ENCODE measurements at places on chromosomes 6 and 20.

DNA sequence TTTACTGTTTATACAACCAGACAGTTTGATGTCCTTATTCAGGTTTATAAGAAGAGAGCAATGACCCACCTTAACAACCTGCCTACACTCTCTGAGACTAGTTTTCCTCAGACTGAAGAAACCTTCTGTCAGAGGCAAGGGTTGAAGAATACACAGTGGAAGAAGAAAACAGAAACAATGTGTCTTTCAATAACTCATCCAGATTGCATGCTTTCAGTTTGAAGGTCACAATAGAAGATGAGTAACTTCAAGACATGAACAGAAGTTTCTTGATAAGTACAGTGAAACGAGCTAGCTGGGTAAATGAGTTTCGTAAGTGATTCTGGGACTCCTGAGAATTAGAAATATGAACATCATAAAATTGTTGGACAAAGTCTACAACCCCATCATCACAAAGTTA lies 141.7 kb downstream of the STXBP5 start:
- DNase-seq, result peak; percentile 6

GRCh38 chr6:136586295-136586694 lies 36.1 kb upstream of the MAP7 start:
- DNase-seq, result peak; percentile 31

- DNase-seq, result peak; percentile 23
These were observed 559.3 kb upstream of the IRAK1BP1 start for GRCh38 chr6:78308025-78308424.

DNA sequence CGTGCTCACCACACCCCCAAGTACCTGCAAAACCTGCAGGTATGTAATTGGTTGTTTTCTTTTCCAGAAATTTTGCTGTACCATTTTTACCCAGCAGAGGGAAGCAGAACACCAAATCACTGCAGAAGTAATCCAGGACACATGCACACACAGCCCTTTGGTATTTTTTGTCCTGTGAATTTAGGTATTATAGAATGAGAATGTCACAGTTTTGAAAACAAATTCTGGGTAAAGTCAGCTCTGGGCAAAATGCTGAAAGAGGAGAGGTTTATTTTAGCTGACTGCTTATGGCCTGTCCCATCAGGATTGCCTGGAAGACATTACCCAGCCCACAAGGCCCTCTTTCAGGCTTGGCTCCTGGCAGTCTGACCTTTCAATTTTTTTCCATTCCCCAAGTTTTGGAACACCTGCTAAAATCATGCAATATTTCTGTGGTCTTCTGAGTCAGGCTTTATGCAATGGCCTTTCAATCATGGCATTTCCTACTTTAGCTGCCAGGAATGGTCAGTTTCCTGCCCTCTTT lies 3.5 kb upstream of the EFHC1 start:
- DNase-seq, result peak; percentile 72

- peak; percentile 83 for DNase-seq
These were observed 63.6 kb downstream of the HUS1B start for GRCh38 chr6:593139-593906.

DNA sequence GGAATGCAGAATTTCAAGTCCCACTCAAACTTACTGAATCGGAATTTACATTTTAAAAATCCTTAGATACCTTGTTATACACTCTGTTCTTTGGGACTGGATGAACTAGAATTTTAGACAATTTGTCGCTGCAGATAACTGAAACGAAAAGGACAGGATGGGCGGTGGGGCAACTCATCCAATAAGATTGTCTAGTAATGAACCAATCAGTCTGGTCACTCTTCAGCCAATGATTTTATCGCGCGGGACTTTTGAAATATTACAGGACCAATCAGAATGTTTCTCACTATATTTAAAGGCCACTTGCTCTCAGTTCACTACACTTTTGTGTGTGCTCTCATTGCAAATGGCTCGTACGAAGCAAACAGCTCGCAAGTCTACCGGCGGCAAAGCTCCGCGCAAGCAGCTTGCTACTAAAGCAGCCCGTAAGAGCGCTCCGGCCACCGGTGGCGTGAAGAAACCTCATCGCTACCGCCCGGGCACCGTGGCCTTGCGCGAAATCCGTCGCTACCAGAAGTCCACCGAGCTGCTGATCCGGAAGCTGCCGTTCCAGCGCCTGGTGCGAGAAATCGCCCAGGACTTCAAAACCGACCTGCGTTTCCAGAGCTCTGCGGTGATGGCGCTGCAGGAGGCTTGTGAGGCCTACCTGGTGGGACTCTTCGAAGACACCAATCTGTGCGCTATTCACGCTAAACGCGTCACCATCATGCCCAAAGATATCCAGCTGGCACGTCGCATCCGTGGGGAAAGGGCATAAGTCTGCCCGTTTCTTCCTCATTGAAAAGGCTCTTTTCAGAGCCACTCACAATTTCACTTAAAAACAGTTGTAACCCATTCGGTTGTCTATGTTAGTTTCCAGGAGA lies 41.9 kb upstream of the HFE start:
- peak; percentile 98 for DNase-seq

GRCh38 chr6:130076512-130076911 lies 58.1 kb downstream of the L3MBTL3 start:
- peak; percentile 4 for DNase-seq

- no peak for DNase-seq
These were observed 58.5 kb downstream of the TRPC4AP start for GRCh38 chr20:35034145-35034544.

DNA sequence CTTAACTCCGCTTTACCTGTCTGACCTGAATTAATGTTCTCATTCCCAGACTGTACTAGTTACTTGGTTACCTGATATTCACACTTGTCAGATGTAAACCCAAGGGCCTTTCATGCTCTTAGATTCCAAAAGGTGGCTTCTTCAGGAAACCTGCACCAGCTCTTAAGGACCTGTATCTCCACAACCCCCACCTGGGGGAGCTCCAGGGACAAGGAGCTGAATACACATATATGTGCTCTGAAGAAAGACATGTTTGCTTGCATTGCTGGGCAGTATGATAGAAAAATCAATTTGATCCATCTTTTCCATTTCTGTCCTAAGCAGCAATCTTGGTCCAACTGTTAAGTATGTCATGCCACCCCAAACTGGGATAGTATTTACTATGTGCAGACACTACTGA lies 64.8 kb upstream of the POU3F2 start:
- DNase-seq, result peak; percentile 67

- no peak for DNase-seq
These were observed 149.5 kb downstream of the TMEM200A start for GRCh38 chr6:130515306-130515705.

DNA sequence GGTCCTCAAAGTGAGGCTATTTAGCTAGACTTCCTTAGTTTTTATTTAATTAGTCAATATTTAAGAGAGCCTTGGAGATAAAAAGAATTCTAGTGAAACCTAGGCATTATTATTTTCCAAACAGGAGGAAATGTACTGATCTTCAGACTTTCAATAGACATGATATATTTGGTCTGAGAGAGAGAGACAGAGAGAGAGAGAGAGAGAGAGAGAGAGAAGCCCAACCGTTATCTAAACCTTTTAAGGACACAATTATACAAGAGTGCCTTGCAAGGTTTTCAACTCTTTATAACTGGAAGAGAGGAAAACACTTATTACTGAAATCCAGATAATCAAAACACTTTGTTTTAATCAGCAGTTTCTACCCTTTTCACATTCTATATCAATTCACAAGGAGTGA lies 64.8 kb downstream of the BACH2 start:
- no peak for DNase-seq

- DNase-seq, result no peak
These were observed 39.3 kb downstream of the KCNK17 start for GRCh38 chr6:39274903-39275302.

GRCh38 chr6:45493761-45494160 lies 116.0 kb upstream of the SUPT3H start:
- DNase-seq, result no peak

GRCh38 chr6:120395784-120396183 lies 938.5 kb downstream of the TBC1D32 start:
- DNase-seq, result no peak

GRCh38 chr6:149450679-149451375 lies 34.0 kb downstream of the ZC3H12D start:
- DNase-seq, result no peak

DNA sequence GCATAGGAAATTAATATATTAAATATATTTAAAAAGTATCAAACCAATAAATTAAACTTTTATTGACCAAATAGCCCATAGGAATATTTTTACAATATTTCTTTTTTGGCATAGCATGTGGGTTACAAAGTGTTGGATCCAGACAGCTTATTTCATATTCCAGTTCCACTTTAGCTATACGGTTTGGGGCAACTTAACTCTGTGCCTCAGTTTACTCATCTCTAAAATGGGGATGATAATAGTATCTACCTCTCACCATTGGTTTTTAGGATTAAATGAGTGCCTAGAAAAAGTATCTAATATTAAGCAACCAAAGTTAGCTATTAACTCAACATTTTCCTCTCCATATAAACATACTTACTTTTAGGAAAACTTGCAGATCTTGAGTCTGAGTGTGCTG lies 243.8 kb downstream of the TBC1D32 start:
- DNase-seq, result no peak

GRCh38 chr6:1773700-1774099 lies 164.0 kb downstream of the FOXC1 start:
- DNase-seq, result no peak

DNA sequence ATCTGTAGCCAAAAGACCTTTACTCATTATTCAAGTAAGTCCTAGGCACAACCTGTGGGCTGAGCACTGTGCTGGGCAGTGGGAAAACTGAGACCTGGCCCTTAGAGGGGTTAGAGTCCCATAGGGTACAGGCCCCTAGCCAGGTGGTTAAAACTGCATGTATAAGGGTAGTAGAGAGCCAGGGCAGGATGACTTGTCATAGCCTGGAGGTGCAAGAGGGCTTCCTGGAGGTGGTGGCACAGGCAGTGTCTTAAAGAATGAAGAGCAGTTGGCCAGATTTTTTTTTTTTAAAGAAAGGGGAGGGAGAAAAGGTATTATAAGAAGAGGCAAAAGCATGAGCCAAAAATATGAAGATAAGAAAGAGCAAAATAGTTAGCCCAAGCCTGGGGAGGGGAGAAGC lies 176.6 kb upstream of the KCNK16 start:
- no peak for DNase-seq

DNA sequence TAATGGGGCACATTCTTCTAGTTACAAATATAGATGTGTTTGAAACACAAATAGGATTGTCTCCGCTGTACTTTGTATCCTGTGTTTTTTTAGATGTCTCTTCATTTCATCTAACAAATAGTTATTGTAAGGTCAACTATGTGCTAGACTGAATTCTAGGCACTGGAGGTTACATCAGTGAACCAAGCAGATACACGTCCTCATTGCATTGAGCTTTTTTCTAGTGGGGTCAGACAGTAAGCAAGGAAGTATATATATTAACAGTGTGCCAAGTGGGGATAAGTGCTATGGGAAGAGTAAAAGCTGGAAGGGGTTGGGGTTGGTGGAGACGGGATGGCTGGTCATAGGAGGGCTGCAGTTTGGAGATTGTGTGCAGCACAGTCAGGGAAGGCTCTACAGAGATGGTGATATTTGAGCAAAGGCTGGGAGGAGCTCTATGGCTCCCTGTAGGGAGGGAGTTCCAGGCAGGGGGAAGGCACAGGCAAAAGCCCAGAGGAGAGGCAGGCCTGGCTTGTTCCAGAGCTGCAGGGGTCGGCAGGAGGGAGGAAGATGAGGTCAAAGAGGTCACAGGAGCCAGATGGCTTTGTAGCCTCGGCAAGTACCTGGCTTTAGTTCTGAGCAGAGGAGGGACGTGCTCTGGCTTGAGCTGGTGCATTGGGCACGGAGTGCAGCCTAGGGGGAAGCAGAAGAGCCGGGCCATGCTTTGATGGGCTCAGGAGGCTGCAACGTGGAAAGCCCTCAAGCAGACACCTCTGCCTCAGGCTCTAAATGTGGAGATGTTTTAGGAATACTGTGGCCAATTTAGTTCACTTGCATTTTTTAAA lies 152.3 kb downstream of the ZDHHC14 start:
- no peak for DNase-seq

DNA sequence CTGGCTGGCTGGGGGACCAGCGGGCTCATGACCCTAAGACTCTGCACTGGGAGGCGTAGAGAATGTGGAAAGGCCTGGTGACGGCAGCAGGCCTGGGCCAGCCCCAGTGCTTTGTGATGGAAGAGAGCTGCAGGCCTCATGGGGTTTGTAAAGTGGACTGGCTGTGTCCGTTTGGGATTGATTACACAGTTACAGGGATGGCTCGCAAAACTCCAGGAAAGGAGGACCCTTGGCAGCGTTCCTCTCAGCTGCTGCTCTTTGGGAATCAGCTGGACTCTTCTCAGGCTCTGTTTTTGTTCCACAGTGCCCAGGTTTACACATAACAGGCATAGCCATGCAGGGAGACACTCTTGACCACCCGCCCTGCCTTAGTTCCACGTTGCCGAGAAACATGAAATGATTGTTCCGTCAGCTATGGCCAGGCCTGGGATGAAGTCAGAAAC lies 89.0 kb downstream of the SLX4IP start:
- no peak for DNase-seq

DNA sequence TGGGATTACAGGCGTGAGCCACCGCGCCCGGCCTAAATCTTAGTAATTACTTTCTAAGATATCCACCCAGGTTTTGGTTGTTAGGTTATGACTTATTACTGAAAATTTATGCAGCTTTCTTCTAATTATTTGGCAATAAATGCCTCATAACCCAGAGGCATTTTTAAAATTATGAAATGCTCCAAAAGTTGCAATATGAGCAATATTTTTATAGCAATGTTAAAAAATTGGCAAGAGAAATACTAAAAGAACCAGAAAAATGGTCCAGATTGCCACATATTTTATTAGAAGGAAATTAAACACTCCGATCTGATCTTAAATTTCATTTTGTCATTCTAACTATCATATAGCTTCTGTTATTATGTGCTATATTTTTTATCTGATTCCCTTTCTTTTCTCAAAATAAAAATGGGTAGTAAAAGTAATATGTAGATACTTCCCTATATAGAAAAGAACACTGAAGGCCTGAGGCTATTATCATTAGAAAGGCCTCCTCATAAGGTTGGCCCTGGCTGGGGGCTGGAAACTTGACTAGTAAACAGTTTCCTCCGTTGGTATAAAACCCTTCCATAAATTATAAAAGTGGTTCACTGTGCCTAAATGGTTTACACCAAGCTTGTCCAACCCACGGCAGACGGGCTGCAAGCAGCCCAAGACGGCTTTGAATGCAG lies 22.1 kb downstream of the BLOC1S5 start:
- no peak for DNase-seq

DNA sequence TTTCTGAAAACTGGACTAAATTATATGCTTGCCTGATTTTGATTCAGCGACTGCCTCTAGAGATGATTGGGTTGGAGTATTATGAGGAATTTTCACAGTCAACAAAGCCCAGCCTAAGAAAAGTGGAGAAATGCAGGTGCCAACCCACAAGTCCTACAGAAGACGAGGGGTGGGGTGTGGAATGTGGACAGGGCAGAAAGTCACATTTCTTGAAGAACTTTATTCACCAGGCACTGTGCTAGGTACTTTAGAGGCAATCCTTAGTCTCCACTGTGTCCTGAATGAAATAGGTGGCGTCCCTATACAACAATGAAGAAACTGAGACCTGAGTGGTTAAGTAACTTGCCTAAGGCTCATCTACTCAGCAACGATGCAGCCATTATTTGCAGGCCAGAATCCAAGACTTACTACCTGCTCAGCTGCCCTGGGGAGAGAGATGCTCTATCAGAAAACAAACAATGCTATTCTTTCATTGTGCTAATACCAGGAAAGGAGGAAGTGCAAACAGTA lies 106.3 kb downstream of the RNF144B start:
- no peak for DNase-seq
